Stimulated activated CD4-positive, alpha-beta T cell treated with anti-CD3 and anti-CD28 coated beads, Interleukin-1b, Interleukin-23, amount 100 ng/mL, for 1 hour (primary cell): ENCODE measurements at places on chromosomes 7 and 10.

GRCh38 chr7:37448636-37449361, at the start of gene ELMO1:
Gene ELMO1 (minus strand): TSS chr7:37448864. CDS start chr7:37342690, 106,174 bp downstream.
- DNase-seq, result peak; percentile 50

DNA sequence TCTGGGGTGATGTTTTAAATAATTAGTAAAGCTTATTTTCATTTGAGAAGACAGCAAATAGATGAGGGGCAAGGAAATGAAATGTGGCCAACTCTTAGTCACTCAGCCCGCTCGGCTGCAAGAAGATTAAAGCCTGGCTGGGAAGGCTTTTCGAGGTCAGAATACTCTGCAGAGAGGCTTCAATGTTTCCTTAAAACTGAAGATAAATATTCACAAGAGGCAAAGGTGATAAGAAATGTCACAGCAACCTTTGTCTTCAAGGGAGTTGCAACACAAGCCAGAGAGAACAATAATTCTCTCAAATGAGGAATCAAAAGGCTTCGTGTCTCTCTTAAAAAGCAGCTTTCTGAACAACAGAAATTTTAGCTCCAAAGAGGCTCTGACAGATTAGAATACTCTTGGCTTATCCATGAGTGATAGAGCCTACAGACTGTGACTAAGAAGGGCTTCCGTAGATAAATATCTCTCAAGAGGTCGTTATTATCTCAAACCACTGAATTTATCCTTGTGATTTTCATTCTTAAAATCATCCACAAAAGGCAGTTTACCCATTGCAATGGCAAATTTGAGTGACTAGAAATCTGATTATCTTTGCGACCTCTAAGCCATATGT, 92.5 kb downstream of the KLF6 start:
- DNase-seq, result no peak

GRCh38 chr7:12477620-12478019, 74.0 kb upstream of the VWDE start:
- no peak for DNase-seq

GRCh38 chr7:140732416-140732815, 35.9 kb downstream of the NDUFB2 start:
- DNase-seq, result no peak

DNA sequence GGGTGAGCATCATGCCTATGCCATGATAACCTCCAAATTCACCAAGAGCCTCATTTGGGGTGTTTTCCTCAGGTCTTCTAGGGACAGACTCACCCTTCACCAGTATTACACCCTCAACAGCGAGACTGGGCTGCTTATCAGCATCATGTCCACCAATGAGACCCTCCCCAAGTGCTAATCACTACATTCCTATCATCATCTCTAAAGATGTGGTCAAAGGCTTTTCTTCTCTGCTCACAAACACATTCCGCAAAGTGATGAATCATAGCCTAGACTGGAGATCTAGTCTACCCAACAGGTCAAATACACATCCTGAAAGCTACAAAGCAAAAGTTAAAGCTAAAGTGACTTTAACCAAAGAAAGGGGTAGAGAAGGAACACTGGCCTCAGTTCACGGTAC, 75.3 kb upstream of the C7orf33 start:
- no peak for DNase-seq

GRCh38 chr10:127150136-127150535, 46.3 kb downstream of the INSYN2A start:
- no peak for DNase-seq

DNA sequence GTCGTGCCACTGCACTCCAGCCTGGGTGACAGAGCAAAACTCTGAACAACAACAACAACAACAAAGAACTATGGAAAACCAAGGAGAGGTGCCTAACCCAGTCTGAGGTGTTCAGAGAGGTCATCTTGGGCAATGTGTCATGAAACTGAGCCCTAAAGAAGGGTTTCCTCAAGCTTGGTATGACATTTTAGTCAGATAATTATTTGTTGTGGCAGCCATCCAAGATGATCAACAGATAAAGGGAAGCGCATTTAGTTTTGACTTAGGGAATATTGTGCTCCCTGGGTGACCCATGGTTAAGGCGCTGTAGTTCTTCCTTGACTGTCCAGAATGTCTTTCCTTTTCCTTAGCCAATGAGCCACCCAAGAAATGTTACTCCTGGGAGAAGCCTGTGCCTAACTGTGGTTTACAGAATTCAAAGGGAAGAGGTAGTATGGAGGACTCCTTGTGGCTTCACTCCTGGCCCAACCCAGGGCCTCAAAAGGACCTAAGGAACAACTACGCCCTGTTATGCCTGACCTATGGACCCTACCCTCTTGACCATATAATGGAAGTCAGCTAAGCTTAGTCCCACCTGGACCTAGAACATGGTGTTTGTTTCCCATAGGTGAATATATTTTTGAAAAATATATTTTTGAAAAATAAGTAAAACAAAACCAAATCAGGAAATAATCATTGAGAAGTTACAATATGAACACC, 42.4 kb downstream of the TPST1 start:
- no peak for DNase-seq

- DNase-seq, result no peak
Observed at GRCh38 chr7:6401536-6401935, 46.2 kb downstream of the DAGLB start.

- no peak for DNase-seq
Observed at GRCh38 chr7:155467846-155468784, 10.2 kb downstream of the EN2 start.

DNA sequence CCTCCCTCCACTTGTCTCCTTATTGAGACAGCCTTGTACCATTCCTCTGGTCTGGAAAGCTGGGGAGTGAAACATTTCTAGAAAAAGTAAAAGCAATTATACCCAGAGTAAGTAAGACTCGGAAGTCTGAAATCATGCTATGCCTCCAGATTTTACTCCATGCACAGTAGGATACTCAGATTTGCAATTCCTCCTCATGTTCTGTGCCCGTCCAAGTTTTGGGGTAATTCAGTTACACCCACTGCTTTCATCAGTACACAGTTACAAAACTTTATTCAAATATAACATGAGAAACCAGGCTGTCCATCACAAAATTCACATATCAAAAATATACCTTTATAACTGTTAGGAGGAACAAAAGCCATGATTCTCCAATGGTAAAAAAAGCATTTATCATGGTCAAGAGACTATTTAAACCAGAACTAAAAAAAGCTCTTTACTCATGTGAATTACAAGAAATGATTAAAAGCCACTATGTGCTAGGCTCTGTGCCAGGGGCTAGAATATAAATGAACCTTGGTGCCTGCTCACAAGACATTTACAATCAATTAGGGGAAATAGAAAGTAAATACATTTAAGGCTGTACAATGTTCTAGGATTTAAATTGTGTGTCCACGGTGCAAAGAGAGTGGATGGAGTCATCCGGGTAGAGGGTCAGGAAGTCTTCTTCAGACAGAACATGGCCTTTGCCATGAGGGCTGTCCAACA, 320.2 kb downstream of the ELMO1 start:
- no peak for DNase-seq

GRCh38 chr10:51137756-51138529, 63.7 kb downstream of the PRKG1 start:
- no peak for DNase-seq

- no peak for DNase-seq
Observed at GRCh38 chr7:55481155-55481554, 91.1 kb downstream of the VOPP1 start.

DNA sequence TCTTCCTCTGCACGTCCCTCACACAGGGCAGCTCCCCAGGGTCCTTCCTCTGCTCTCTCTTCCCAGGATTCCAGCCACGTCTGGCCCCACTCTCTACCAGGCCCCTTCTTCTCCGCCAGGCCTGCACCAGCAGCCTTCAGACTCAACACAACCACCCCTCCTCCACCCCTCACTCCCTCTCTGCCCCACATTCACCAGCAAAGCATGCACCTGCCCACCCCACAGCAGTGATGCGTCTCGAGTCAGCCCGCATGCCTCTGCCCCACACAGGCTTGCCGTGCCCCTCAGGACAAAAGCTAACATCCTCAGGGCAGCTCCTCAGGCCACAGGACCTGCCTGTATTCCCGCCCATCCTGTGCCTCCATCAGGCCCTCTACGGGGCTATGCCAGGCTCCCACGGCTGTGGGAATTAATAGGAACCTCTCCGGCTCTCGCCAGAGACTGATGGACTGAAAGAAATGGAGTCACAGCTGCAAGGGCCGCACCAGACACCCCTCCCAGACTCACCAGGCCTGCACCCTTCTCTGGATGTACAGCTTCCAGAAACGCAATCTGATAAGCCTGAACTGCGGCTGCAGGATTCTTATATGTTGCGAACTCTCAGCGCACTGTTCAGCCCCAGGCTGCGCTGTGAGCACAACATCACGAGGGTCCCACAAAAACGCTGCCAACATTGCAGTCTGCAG, 100.1 kb downstream of the CYTH3 start:
- no peak for DNase-seq

GRCh38 chr7:128303133-128303532, 40.6 kb downstream of the RBM28 start:
- DNase-seq, result no peak

- no peak for DNase-seq
Observed at GRCh38 chr7:26646336-26647048, 217.9 kb downstream of the SKAP2 start.

GRCh38 chr10:10045765-10046028, 972.0 kb upstream of the CELF2 start:
- DNase-seq, result no peak

DNA sequence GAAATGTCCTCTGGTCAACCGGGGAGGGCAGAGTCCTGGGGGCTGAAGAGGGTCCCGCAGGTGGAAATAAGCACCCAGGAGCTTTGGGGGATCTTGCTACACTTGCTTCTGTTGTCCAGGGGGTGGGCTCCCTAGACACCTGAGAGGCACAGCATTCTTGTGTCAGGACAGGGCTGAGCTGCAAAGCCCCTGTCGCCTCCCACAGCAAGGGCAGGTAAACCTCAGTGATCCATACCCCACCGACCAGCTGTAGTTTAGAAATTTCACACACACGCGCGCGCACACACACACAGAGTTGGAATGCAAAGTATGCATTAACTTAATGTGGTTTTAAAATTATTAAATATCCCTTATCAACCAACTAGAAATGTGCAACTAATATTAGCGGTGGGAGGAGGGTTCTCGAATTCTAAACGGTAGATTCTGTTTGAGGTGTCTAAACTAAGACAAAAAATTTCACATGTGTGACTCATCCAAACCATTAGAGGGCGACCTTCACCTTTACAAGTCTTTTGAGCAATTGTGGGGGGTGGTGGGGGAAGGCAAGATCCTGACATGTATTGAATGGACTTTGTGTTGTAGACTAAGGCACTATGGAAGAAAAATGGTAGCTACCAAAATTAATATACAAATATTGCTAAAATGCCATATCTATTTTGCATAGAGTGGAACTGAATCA, 34.3 kb upstream of the PTF1A start:
- no peak for DNase-seq

DNA sequence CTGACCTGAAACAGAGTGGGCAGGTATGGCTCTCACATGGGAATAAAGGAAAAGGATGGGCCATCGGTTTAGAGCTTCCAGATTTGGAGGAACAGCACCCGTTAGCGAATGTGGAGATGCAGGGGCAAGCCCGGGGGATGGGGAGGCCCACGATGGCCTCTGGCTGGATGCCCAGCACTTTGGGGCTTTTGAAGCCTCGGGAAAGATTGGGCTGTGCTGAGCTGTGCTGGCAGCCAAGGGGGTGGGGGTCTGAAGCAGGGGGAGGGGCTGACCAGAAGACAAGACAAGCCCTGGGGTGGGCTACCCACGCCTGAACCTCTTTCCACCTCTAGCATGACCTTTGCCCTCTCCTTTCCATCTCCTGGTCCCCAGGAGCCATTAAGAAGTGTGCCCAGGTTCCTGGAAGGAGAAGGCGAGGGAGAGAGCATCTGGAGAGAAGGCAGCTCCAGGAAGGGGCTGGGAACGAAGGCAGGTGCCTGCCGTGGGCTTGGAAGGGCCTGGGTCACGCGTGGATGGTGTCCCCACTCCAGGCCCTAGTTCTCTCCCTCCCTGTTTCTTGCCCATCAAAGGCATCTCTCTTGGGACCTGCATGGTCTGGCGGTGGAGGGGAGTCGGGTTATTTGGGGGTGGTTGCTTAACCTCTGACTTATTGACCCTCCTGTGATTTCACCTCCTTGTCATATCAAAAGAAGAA, 39.7 kb downstream of the JAKMIP3 start:
- no peak for DNase-seq

GRCh38 chr10:17227367-17228090, 512 bp upstream of the VIM start:
- DNase-seq, result no peak

DNA sequence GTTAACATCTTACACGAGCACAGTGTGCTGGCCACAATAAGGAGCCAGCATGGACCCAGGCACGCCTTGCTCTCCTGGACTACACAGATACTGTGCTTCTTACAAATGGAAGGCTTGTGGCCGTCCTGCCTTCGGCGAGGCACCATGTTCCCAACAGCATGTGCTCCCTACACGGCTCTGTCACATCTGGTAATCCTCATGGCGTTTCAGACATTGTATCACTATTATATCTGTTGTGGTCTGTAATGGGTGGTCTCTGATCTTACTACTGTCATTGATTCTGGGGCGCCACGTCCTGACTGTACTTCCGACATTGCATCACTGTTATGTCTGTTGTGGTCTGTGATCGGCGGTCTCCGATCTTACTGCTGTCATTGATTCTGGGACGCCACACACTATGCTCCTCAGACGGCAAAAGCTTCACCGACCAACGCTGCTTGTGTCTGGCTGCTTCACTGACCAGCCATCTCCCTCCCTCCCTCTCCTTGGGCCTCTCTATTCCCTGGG, 195.4 kb downstream of the MAD1L1 start:
- no peak for DNase-seq

GRCh38 chr7:43764039-43764761, 5.7 kb downstream of the BLVRA start:
- peak; percentile 32 for DNase-seq

DNA sequence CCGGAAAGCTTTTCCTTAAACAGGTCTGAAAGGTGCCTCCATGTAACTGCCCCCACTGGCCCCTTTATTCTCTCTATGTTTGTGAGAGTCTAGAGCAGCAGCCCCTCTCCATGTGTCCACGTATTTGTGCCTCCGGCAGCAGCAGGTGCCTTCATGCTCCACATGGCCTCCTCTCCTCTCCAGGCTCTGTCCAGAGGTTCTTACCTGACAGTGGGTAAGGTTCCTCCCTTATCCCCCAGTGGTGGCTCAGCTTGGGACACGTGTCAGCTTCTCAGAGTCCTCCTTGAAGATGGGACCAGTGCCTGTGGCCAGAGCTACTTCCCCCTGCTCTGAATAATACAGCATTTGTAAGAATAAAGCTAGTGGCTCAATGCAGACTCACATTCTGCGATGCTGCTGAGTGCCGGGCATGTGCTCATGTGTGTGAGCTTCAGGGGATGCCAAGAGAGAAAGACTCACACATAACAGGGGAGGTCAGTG, 7.9 kb downstream of the CALML3 start:
- no peak for DNase-seq

- no peak for DNase-seq
Observed at GRCh38 chr7:126780993-126781392, 471.7 kb downstream of the GRM8 start.

- DNase-seq, result no peak
Observed at GRCh38 chr10:35640474-35640873, 1.6 kb downstream of the FZD8 start.

- no peak for DNase-seq
Observed at GRCh38 chr7:101211501-101211900, 5.9 kb downstream of the PLOD3 start.

- no peak for DNase-seq
Observed at GRCh38 chr7:103576641-103577040, 130.6 kb upstream of the SLC26A5 start.

- DNase-seq, result no peak
Observed at GRCh38 chr7:46034056-46034768, 113.1 kb upstream of the IGFBP3 start.
